ENCODE measurements at places on chromosomes 5 and 9.

DNA sequence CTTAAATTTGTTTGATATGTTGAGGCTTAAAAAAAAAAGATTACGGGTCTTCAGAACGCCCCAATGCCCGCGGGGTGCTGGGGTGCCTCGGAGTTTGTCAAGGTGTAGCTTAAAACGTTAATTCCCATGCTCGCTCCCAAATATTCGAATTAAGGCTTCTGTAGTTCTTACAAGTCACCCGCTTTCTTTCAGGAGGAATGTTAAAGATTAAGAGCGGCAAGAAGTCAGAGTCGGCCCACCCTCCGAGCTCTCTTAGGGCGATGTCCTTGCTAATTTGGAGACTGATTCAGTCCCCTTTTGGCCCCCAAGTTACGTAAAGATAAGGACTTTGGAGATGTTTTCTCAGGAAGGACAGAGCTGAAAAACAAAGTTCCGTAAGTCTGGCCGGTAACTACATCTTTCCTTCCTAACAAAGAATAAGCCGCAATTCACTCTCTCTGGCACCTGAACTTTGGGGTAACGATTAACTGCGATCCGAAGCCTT is 746 bp upstream of the NPM1 start:
- DNase-seq: no peak

- DNase-seq: peak; percentile 87
Measured at GRCh38 chr9:99056886-99057664, 47.8 kb upstream of the TGFBR1 start.

GRCh38 chr9:96565671-96566497 is 53.8 kb downstream of the CDC14B start:
- peak; percentile 50 for DNase-seq

- DNase-seq: no peak
Measured at GRCh38 chr5:58505971-58506640, 14.9 kb downstream of the GAPT start.

- DNase-seq: peak; percentile 4
Measured at GRCh38 chr5:5288201-5288600, 134.3 kb upstream of the ICE1 start.

DNA sequence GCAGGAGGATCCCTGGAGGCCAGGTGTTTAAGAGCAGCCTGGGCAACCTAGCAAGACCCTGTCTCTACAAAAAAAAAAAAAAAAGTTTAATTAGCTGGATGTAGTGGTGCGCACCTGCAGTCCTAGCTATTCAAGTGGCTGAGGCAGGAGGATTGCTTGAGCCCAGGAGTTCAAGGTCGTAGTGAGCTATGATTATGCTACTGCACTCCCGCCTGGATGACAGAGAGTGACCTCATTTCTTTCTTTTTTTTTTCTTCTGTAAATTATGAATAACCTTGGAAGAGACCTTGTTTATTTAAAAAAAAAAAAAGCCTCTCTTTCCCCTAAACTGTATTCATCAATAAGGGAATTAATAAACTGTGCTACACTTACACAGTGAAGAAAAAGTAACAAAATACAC is 43.6 kb upstream of the SLC30A5 start:
- DNase-seq: no peak

GRCh38 chr5:68336200-68336599 is 120.6 kb downstream of the PIK3R1 start:
- no peak for DNase-seq

- DNase-seq: no peak
Measured at GRCh38 chr5:166342402-166342801, 1949.0 kb upstream of the WWC1 start.

- DNase-seq: peak; percentile 99
Measured at GRCh38 chr5:115941051-115941675, 21.1 kb upstream of the LVRN start.

DNA sequence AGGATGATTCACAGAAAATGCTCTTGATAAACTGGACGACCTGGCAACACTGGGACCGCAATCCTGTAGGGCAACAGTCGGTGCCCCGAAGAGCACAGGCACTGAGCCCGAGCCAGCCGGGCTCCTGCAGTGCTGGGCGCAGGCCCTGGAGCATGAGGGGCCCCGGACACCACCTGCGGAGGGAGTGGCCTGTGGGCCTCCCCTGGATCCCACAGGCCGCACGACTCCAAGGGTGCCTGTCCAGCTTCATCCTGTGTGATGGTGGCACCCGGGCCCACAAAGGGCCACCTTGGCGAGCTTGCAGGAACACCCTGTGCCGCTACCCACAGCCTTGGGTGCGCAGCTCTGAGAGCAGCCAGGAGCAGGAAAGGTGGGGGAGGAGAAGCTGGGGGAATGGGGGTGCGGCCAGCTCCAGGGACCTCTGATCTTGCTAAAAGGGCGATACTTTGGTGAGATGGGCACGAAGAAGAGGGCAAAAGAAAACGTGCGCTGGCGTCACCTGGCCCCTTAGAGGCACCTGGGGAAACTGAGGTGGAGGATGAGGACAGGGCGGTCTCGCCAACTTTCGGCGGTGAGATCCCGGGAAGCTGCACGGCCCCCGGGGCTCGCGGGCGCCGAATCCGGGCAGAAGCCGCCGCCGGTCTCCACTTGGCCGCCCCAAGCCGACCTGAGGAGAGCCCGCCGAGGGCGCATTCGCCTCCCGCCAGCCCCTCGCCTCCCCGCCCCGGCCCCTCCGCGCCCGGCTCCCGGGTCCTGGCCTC is 722 bp downstream of the TBC1D9B start:
- peak; percentile 39 for DNase-seq

DNA sequence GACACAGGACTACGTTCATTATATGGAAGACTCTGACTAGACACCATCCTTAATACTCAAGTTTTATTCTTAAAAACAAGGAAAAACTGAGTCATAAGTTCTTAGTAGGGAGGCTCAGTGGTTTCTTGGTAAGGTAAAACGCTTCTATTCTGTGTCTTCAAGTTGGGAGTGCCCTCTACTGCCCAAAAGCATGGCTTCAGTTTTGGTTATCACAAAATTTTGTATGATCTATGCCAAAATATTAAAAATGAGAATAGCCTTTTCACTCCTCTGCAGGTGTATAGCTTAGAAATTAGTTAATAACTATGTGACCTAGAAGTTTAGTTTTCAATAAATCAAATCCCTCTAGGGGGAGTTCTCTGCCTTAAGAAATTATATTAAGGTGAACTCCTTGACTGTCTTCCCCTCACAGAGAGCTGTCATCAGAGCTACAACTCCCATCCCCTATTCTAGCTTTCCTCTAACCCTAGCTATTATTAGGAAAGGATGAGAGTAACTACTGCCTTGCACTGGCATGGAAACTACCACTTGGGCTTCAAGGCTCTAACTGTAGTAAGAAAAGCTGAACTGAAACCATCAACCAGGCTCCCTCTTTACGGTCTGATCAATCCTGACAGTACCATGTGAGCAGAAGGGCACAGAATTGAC is 189.7 kb downstream of the GNAQ start:
- peak; percentile 79 for DNase-seq

DNA sequence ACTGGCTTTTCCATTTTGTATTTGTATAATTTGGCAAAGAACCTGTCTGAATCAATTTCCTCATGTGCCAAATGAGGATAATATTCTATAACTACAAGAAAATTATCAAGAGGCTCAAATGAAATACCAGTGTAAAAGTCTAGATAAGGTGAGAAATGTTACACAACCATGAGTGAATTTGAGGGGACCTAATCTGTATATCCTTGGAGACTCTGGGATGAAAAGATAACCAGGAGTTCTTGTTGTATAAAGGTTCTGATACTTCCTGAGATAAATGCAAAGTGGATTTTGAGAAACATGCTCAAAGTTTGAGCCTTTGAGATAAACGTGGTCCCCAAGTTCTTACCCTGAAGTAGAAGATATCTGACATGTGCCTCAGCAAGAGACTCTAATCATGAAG is 120.3 kb upstream of the SLC12A2 start:
- DNase-seq: no peak

GRCh38 chr5:14217587-14217986 is 74.4 kb downstream of the TRIO start:
- DNase-seq: no peak

Data from iris pigment epithelial cell (primary cell).